ENCODE measurements at places on chromosomes 2 and 18.

GRCh38 chr2:18799397-18799796 is 210.0 kb upstream of the NT5C1B start:
- no peak for DNase-seq
- no peaks in the 10 kb centered on the region for H3K27me3 ChIP-seq
- no peaks in the 10 kb centered on the region for H3K4me1 ChIP-seq
- no peak overlapping the region for H3K4me3 ChIP-seq
- no peaks in the 10 kb centered on the region for H3K36me3 ChIP-seq

DNA sequence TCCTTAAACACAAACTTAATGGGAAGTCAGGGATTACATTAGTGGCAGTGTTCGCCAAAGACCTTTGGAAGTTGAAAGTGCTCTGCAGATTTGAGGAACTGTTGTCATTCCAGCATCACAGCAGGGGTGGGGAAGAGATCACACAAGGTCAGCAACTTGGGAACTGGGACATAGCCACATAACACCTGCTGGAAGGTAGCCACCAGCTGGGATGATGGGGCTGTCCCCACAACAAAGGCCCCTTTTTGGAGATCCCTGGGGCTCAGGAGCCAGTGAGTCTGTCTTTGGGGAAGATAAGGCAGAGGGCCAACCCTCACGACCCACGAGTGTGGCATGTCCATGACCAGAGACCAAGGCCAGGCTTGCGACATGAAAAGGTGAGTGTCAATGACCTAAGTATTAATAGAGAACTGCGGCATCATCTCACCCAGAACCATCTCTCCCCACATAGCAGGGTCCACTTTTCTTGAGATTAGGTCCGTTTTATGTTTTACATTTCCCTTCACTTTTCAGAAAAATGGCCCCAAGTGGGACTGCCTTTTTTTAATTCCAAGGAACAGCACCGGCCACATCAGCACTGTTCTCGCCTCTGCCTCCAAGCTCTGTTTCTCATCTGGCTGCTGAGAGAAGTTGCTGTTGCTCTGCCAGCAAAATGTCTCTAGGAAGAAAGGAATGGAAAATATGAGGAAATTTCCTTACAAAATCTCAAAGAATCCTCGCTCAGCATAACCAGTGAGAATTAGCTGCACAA is 106.9 kb downstream of the GFPT1 start:
- DNase-seq = no peak
- H3K4me3 ChIP-seq = no peak overlapping the region
- no peaks in the 10 kb centered on the region for H3K36me3 ChIP-seq
- H3K27ac ChIP-seq = no peak overlapping the region

DNA sequence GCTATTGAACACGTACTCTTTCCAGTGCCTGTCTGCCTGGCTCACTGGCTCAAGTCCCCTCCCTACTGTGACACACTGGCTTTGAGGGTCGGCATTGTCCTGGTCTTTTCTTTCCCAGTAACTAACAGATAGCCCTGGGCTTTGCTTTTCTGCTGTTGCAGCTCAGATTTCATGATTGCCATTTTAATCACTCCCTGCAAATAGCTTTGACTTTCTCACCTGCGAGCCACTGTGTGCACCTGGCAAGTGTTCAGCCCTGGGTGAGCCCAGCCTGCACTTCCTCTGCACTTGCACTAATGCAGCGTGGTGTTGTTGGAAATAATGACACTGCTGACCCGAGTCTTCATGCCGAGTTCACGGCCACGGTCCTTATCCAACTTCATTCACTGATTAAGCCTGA is 52.9 kb downstream of the DCDC2C start:
- no peaks in the 10 kb centered on the region for H3K27me3 ChIP-seq
- H3K36me3 ChIP-seq = no peaks in the 10 kb centered on the region
- H3K4me1 ChIP-seq = no peaks in the 10 kb centered on the region
- no peak for DNase-seq
- no peak overlapping the region for H3K4me3 ChIP-seq

DNA sequence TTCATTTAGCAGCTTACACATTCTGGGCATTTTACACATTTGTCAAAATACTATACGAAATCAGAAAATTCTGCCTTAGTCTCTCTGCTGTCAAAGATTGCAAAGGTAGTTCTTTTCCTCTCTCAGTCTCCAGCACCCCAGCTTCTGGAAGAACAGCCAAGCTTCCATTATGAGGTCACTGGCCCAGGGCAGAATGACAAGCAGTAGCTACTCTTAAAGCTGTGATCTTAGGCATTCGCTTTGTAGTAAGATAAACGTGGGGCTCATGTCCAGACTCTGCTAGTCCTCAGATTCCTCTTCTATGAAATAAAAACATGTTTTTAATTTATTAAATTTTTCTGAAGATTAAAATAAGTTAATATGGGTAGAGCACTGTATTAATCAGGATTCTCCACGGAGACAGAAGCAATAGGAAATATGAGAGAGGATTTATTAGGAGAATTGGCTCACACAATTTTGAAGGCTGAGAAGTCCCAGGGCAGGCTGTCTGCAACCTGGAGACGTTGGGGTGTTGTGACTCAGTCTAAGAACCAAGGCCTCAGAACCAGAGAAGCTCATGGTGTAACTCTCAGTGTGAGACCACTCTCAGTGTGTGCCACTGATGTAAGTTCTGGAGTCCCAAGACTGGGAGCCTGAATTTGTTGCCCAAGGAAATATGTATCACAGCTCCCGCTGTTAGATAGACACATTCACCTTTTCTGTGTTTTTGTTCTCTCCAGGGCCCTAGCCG is 201.2 kb downstream of the CMPK2 start:
- H3K4me1 ChIP-seq = no peaks in the 10 kb centered on the region
- no peak for DNase-seq
- no peak overlapping the region for H3K27ac ChIP-seq

GRCh38 chr18:51890762-51891161 is 449.2 kb upstream of the DCC start:
- H3K36me3 ChIP-seq = no peaks in the 10 kb centered on the region
- no peak overlapping the region for H3K4me3 ChIP-seq
- no peaks in the 10 kb centered on the region for H3K4me1 ChIP-seq
- H3K27me3 ChIP-seq = no peaks in the 10 kb centered on the region
- DNase-seq = no peak

GRCh38 chr2:30871440-30871839 is 64.2 kb upstream of the CAPN13 start:
- H3K27me3 ChIP-seq = peaks cover 24% of the 10 kb centered on the region
- no peak overlapping the region for H3K27ac ChIP-seq
- DNase-seq = no peak
- no peaks in the 10 kb centered on the region for H3K36me3 ChIP-seq
- peaks cover 8% of the 10 kb centered on the region for H3K4me1 ChIP-seq
- no peak overlapping the region for H3K4me3 ChIP-seq

GRCh38 chr18:67496469-67496868 is 20.1 kb downstream of the DSEL start:
- no peak overlapping the region for H3K4me3 ChIP-seq
- DNase-seq = no peak
- peaks cover 7% of the 10 kb centered on the region for H3K27me3 ChIP-seq
- no peak overlapping the region for H3K27ac ChIP-seq

Measured in activated CD4-positive, alpha-beta memory T cell treated with anti-CD3 and anti-CD28 coated beads, Interleukin-2, amount 10 ng/mL, durations not matched to agents 7 days and 5 days (primary cell).